CD14-positive monocyte (primary cell): ENCODE measurements at places on chromosomes 2 and 18.

GRCh38 chr2:212384027-212384426 is 154.6 kb downstream of the ERBB4 start:
- no peak for DNase-seq

GRCh38 chr18:63095768-63096167 is 223.8 kb downstream of the BCL2 start:
- no peak for DNase-seq

DNA sequence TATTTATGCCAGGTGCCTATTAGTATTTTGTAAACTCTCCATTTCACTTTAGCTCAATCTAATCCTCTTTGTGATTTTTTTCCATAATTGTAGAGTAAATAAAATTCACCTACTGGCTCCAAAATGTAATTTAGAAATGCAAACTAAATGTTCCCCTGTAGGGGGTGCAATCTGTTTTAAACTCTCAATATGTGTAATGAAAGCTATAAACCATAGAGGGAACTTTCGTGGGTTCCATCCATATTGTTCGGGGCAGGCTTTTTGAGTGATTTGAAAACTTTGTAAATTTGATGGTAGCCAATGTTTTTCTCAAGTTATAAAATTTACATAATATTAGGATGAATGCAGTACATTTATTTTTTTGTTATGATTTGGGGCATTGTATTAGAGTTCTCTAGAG is 49.4 kb downstream of the TSPYL6 start:
- DNase-seq = no peak

- DNase-seq = no peak
Measured at GRCh38 chr18:1968801-1969498, 602.4 kb downstream of the METTL4 start.

DNA sequence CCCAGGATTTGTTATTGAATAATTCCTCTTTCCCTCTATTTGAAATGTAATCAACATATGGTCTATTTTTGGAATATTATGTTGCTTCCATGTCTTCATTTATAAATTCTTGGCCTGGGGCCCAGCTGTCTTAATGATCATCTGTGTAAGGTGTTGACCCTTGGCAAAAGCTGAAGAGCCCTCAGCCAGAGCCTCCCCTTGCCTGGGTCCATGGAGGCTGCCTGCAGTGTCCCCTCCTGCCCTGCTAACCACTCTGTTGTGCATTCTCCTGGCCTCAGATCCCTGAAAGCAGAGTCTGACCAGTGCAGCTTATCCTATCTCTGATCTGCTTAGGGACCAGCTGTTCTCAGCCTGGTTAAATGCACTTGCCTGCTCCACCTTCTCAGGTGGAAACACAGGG is 226.1 kb upstream of the APCDD1 start:
- DNase-seq = no peak

GRCh38 chr2:10196110-10196892 is 73.8 kb downstream of the RRM2 start:
- no peak for DNase-seq
